Activated gamma-delta T cell treated with anti-CD3 and anti-CD28 coated beads, Interleukin-2, amount 50 U/mL, for 16 hours (primary cell): ENCODE measurements at places on chromosomes 7 and 10.

- no peak for DNase-seq
Measured at GRCh38 chr7:98230746-98231471, 19.7 kb downstream of the BHLHA15 start.

DNA sequence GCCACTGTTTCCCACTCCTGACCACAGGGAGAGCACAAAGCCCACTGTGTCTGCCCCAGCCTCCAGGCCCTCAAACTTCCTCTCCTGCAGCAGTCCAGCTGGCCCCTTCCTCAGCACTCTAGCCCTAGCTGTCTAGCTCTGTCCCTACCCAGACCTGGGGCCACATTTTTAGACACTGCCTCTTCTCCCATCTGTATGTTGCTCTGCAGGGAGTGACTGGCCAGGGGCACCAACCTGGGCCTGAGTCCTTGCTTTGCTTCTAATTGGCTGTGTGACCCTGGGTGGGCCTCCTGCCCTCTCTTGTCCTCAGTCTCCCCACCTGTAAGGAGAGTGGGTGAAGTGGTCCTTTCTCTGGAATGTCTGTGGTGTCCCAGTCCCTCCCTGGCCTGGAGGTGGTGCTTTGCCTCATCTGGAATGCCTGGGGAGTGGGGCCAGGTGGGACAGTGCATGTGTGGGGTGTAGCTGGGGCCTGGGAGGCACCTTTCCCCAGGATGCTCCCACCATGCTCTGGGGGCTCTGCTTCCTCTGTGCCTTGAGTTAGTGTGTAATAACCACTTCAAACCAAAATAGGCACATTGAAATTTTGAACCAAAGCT, 25.1 kb downstream of the AQP1 start:
- DNase-seq: no peak

DNA sequence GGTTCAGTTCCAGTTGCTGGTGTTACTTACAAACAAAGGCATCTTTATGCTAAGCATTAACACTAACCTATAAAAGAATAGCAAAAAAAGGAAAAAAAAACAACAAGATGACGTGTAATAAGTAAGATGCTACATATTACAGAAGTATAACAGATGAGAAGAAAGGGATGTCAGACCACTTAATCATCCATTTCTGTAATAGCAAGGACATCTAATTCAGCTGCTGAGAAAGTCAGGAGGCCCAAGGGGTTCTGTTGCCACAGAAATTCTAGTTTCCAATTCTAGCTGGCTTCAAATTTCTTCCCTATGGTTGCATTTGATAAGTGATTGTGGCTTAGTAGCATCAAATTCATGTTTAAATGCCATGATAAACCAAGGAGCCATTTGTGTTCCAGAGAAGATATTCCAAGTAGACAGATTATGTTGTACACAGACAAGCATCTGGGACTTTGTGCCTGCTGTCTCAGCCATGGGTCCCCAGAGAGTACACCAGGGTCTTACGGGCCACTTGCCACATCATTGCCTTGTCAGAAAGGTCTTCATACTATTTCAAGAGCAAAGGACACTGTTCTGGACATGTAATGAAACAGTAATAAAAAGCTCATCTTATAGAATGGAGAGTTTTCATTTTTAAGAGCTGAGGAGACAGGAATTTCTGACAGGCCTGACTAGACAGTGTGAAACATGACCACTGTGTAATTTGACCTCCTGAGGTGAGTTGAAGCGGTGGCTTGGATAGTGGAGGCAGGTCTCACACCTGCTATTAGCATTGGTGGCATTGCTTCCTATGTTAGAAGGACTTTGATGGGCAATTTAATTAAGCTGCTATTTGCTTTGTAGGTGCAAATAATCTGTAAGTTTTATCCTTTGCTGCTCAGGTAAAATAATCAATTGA, 4.2 kb upstream of the ASB4 start:
- DNase-seq: no peak

GRCh38 chr10:78634389-78634815, 434.4 kb upstream of the ZMIZ1 start:
- no peak for DNase-seq

- no peak for DNase-seq
Measured at GRCh38 chr10:7084280-7085005, 326.4 kb downstream of the SFMBT2 start.

DNA sequence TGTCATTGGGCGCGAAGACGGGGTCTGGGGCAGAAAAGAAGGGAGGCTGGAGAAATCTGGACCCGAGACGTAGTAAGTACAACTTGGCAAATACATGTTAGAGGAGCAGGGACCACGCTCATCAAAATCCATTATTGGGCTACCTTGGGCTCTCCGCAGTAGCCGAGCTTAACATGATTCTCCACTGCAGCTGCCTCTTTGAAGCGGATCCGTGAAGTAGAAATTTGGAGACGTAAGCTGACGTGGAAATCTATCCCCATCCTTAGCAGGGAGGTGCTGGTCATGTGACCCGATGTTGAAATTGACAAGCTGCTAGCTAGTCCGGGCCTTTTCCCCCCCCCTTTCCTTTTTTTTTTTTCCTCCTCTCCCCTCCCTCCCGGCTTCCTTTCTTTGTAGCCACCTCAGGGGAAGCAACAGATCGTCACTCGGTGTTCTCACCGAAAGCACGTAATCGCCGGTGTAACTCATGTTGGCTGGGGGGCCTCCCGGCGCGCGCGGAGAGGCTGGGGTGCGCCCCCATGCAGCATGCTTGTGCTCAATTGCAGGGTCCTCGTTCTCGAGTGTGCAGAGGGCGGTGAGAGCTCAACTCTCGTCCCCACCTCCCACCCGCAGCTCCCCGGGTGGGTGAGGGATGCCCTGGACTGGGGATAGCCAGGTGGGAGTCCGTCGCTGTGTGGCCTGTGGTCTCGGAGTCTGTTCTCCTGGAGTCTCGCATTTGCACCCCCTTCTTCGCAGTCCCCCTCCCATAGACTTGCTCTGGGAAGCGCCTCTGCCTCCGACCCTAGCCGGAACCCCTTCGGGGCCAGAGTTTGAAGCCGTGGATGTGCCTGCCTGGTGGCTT, at the start of gene HOXA11:
Gene HOXA11, minus strand, starts transcription at position 220 of the 841 bp plus-strand sequence. Its CDS starts 88 bp downstream, at position 132.
- no peak for DNase-seq
